ENCODE measurements at places on chromosomes 4 and X.

DNA sequence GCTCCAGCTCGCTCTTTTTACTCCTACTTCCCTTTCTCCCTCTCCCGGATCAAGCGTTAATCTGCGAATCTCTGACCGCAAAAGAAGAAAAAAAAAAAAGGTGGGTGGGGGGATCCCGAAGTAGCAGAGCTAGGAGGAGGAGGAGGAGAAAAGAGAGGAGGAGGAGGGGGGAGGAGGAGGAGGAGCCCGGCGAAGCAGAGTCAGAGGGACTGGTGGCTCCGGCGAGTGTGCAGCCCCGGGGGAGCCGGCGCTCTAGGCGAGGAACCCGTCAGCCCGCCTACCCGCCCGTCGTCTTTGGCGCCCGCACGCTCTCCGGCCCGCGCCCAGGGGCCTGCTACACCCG, at the start of gene NHSL2:
NHSL2 (plus strand) TSS at position 203 of the 343 bp plus-strand sequence.
- no peak for DNase-seq

DNA sequence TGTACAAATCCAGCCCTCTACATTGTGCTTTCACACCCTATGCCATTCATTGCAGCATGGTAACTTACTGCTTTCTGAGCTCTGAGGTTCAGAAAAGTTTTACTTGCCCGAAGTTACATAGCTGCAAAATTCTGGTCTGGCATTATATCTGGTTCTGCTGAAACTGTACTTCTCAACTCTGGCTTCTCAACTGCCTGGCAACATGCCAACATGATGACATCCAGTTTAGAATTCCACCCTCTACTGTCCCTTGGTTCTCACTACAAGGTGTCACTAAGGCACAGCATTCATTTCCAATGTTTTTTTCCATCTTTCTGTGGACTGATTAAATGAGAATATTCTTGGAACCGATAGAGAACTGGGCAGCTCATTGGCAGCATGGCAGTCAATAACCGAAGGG, 242.9 kb upstream of the PRPS2 start:
- no peak for DNase-seq

GRCh38 chr4:180120068-180120467, 2123.1 kb upstream of the TENM3 start:
- no peak for DNase-seq

DNA sequence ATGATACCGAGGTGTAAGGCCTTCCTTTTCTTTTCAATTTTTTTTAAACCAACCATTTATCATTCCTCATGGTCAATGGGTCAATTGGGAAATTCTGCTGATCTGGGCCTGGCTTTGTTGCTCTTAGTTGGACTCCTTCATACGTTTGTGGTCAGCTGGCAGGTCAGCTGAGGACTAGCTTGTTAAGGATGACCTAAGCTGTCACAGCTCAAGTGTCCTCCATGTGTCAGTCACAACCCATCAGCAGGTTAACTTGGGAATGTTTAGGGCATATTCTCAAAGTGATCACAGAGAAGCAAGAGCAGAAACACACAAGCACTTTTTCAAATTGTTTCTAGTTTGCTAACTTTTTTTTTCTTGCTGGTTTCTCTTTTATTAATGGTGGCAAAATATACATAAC, 117.4 kb upstream of the MAB21L2 start:
- no peak for DNase-seq

- DNase-seq: no peak
Observed at GRCh38 chrX:129581904-129582303, 41.8 kb downstream of the OCRL start.

GRCh38 chr4:44071959-44072955, 376.4 kb downstream of the KCTD8 start:
- no peak for DNase-seq

GRCh38 chr4:115973768-115974167, 860.3 kb upstream of the NDST4 start:
- no peak for DNase-seq

DNA sequence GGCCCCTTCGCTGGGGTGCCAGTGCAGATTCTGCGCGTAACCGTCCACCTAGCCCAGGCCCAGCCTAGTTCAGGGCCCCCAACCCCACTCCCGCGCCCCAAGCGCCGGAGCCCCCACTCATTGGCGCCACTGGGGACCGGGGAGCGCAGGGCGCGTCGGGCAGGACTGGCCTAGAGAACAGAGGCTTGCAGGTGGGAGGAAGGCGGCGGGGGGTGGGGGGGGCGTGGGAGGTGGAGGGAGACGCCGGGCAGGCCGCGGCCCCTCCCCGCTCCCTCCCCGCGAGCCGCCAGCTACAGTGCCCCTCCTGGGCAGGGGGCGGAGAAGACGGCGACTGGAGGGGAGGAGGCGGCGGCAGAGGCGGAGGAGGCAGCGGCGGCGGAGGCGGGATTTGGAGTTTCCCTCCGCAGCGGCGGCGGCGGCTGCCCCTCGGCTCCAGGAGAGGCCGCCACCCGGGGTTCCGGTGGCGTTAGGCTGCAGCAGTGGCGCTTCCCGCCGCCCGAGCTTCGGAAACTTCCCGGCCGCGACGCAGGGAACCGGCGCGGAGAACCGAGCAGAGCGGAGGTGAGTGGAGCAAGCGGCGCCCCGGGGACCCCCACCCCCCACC, 4.8 kb upstream of the DUSP9 start:
- no peak for DNase-seq

GRCh38 chr4:142743121-142743825, 102.8 kb downstream of the INPP4B start:
- no peak for DNase-seq

- DNase-seq: no peak
Observed at GRCh38 chr4:7837597-7838135, 102.0 kb downstream of the AFAP1 start.

GRCh38 chr4:147056940-147057610, 111.4 kb upstream of the TTC29 start:
- no peak for DNase-seq

DNA sequence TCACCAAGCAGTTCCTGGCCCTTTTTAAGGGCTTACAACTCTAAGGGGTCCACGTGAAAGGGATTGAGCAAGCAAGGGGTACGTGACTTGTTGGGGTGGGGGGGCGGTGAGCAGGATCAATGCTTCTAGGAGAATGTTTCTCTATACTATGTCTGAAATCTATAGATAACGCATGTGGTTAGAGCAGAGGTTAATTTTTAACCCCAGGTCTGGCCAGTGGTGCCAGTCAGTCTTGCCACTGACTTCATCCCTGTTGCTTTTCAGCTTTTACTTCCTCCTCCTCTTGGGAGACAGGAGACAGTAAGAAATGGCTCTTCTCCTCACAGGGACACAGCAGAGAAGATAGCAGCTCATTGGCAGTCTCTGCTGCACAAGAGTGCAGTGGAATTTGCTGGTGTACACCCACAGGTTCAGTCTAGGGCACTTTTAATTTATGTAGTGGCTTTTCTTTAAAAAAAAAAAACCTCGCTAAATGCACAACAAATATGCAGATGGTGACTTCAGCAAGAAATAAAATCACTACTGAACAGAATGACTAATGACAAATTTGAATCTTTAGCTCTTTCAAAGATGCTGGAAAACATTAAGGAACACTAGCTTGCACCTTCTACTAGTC, 190.5 kb downstream of the CCNG2 start:
- DNase-seq: no peak

- DNase-seq: no peak
Observed at GRCh38 chr4:47475411-47475810, 9.7 kb upstream of the ATP10D start.

GRCh38 chr4:139484783-139485311, 30.9 kb downstream of the RAB33B start:
- DNase-seq: no peak

DNA sequence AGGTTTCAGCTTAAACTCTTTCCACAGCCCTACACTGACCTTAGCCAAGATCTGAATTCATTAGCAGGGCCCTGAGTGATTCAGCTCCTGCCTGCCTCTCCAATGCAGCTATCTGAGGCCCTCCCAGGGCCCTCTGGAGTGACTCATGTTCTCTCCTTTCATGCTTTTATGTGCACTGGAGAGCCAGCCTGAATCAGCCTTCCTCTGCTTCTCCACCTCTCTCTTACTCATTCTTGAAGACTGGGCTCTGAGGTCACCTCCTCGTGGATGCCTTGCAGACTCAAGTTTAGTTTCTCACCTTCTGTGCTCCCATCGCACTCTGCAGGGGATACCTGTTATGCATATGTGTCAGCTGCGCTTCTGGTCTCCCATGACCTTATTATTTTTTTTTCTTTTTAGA, 3.1 kb upstream of the OCIAD2 start:
- DNase-seq: no peak

GRCh38 chrX:39667736-39668482, 429.8 kb downstream of the BCOR start:
- DNase-seq: no peak

DNA sequence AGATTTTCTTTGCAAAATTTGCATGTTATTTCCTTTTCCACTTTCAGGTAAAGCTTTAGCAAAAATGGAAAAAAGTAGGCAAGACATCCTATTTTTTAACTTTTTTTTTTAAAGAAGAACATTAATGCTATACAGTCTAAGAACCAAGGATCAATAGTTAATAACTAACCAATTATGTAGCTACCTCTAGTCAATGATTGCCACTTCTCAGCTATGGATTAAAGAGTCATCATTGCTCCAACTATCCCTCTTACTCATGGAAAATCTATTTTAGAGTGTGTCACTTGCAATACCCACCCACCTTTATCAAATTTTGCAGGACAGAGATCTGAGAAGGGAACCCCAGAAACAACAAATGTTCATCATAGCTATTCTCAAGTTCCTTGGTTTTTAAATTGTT, 223.1 kb downstream of the ANK2 start:
- no peak for DNase-seq

- peak; percentile 63 for DNase-seq
Observed at GRCh38 chrX:119655125-119655524, 37.8 kb downstream of the SEPTIN6 start.

GRCh38 chr4:95017305-95018064, 259.7 kb downstream of the BMPR1B start:
- DNase-seq: no peak

GRCh38 chr4:150950657-150951288, 64.3 kb downstream of the LRBA start:
- DNase-seq: no peak

Measured in T-helper 17 cell (primary cell).